ENCODE measurements at places on chromosomes 6 and 20. TPM values are rescaled to one million over a fixed set of nuclear protein-coding genes. Genes with fewer than 3 reads are reported as not detected.

The BCLAF1 gene
- 97.9 TPM for total RNA-seq

The RAET1L gene
- 1.8 TPM for total RNA-seq

- no peak for DNase-seq
Observed at GRCh38 chr6:45305546-45305945, 22.6 kb upstream of the RUNX2 start.

DNA sequence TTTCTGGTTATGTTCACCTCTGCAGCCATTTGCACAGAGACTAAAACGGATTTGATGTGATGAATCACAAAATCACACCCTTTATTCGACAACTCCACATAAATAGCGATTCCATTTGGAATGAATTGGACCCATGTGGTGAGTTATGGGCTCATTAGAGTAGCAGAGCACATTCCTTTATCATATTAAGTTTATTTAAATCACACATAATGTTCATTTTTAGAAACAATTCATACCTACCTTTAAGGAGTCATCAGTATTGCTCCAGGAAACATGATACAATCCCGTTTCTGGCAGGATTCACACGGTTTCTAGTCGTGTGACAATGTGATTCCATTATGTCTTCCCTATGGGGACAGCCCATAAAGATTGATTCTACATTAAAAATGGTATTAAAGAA lies 303.5 kb downstream of the CDH4 start:
- DNase-seq: no peak

DNA sequence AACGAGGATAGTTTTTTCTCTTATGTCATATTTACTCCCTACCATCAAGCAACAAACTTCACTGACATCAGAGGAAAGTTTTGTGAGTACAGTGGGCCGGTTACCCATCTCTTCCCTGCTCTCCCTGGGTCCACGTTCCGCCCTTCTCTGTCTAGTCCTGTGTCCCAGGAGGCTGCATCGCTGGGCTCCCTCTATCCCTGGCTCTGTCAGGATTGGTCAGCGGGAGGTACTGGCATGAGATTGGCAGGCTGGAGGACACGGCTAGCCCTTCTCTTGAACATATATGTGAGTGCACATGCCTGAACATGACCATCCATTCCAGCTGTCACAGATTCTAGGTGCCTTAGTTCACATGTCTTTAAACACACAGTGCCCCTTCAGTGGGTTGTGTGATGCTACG lies 30.3 kb upstream of the TMEM181 start:
- DNase-seq: no peak

The R3HDML gene
- not detected for total RNA-seq

DNA sequence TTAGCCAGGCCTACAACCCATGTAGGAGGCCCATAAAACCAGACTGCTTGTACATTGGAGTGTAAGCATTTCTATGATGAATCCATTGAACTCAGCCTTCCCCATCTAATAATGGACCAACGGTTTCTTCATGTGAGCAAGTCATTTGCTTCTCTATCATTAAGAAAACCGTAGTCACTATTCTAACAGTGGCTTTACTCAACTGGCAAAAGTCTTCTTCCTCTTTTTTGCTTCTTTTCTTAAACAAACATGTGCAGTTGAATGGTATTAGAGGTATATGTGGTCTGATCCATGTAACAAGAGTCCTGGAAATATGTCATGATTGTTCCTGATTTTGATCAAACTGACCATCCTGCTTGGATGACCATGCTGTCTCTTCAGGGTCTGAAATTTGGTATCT lies 132.4 kb upstream of the STXBP5 start:
- no peak for DNase-seq

DNA sequence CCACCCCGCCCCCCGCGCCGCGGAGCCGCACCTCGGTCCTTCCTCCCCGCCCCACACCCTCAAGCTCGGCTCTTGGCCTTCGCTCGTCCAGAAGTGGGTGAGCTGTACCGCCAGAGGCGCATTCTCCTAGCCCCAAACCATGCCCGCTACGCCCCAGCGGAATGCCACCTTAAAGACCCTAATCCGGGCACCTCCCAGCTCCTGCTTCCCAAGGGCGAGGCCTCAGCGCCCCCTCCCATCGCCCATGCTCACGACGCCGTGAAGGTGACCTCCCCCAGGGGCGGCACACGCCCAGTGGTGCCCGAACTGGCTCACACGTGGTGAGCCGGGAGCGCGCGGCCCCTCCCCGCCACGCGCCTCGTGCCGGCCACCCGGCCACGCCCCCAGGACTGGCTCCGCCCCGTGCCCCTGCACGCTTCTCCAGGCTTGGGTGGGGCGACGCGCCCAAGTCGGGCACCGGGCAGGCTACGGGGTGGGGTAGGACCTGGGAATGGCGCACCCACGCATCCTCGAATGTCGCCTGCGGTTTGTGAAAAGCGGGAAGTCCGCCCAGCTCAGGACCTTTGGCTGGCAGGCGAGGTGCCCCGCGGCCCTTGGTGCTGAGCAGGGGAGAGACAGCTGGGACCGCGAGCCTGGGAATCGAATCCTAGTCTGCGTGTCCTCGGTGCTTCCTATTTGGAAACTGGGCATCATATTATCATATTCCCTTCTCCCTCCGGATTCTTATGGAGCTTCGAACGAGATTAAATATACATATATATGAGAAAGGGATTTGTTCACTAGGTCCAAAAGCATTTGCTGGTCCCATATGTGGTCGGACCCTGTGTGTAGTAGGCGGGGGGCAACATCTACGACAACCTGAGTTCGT lies 941 bp upstream of the SOX12 start:
- no peak for DNase-seq

The OTOR gene
- total RNA-seq: not detected

The HLA-DMB gene
- total RNA-seq: 2.3 TPM

All from kidney epithelial cell (primary cell).